ENCODE measurements at places on chromosomes 12 and 14. TPM values are rescaled to one million over a fixed set of nuclear protein-coding genes. Genes with fewer than 3 reads are reported as not detected.

DNA sequence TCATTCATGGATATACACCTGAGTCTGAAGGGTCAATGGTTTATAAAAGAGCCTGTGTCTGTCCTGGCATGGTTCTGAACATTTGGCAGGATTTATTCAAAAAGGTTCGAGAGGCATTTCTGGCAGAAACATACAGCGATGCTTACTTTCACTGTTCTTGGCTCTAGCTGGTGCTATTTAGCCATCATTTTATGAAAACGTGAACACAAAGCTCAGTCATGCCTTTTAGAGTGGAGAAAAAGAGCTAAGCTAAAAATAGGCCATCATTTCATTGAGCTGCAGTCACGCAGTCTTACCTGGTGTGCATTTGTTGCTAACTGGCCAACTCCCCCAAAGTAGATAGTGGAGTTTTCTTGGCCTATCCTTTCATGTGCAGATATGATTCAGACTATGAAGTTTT, 1209.5 kb downstream of the SLC16A7 start:
- DNase-seq, result no peak

GRCh38 chr14:88605594-88605993, 42.8 kb downstream of the ZC3H14 start:
- DNase-seq, result no peak

DNA sequence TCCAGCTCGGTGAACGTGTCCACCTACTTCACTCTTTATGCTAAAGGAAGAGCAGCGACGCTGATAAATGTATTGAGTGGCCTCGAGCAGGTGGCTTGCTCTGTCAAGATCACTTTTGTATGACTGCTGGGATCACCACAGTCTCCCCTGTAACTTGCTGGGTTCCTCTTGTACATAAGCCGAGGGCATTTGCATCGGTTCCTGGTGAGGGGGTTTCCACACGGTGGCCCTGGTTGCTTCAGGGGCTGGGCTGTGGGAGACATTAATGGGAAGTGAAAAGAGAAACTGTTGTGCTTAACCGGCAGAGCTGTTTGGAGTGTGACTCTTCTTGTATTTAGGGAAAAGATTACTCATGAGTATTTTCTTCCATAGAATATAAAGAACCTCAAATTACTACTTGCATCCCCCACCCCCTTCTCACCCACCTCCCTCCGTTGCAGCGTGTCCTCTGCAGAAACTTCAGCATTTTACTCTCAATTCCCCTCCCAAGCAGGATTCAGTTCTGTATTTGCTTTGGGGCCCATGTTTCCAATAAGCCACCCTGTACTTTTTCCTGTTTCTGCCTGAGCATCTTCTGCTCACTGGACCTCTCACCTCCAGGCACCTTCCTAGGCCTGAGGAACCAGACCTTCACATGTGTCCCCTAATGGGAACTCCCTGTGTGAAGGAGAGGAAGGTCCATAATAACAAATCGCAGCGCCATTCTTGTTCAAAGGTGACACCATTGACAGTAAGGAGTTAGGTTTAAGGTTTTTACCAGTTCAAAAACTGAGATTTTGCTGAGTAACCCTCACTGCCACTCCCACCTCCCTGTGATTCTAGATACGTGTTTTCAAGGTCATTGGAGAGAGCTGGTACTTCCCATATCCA, 187.0 kb downstream of the ETV6 start:
- no peak for DNase-seq

DNA sequence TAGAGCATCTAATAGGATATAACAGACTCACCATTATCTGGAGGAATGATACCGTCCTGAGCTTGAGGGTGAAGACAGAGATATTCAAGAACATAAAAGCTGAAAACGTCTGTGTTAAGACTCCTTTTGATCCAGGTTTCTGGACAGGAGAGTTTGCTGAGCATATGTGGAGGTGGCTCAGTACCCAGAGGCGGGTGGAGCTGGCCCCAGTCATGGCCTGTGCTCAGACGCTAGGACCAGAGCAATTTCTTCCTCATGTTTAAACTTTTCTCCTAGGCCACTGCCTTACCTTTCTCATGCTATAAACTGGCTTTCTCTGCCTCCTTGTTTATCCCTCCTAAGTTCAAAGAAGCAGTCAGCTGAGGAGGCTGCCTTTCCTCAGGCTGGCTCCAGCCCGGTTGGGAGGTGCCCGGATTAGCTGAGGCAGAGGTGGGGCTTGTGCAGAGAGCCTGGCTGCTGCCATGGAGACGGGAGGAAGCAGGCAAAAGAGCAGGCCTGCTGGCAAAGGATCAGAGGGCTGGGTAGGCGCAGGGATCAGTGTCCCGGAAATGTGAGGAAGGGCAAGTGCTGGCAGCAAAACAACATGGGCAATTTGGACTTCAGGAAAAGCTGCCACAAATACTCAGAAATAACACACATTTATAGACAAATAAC, 13.7 kb downstream of the COA8 start:
- peak; percentile 96 for DNase-seq

- DNase-seq, result no peak
These were observed 9.0 kb upstream of the CDH24 start for GRCh38 chr14:23066368-23066767.

GRCh38 chr14:75653563-75653962, 7.1 kb downstream of the ERG28 start:
- no peak for DNase-seq

DNA sequence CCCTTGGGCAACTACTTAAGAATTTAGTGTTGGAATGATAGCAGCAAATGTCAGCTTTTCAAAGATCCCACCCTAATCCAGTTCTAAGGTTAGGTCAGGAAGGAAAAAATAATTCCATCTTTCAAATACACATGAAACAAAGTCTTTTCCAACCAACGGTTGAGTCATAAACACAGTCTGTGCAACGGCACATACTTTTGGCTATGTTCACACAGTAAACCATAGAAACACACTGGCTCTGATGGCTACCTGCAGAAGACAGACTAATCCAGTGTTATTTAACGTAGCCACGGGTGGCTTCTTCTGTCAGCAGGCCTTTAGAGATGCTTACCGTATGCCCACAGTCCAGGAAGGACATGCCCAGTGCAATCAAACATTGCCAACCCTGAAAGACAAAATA, 35.7 kb downstream of the HIGD1C start:
- DNase-seq, result no peak

GRCh38 chr12:116194935-116195431, 82.5 kb downstream of the MED13L start:
- DNase-seq, result no peak

DNA sequence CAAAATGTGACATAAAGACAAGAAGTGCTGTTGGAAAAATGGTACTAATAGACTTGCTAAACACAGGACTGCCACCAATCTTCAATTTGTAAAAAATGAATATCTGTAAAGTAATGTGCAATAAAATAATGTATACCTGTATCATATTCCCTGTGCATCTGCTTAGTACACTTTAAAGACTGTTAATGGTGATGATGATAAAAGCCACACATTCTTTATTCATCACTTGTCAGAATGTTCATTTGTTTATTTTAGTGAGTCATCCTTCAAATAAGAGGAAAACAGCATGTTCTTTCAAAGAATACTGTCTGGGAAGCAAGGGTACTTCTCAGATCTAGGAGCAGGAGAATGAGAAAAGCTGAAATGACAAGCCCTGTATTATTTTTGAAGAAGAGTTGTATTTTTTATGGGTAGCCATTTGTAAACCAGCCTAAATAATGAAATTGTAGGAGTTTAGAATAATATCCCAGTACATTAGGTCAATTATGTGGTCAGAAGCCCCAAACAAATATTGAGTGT, 78.3 kb upstream of the PSMA6 start:
- no peak for DNase-seq

DNA sequence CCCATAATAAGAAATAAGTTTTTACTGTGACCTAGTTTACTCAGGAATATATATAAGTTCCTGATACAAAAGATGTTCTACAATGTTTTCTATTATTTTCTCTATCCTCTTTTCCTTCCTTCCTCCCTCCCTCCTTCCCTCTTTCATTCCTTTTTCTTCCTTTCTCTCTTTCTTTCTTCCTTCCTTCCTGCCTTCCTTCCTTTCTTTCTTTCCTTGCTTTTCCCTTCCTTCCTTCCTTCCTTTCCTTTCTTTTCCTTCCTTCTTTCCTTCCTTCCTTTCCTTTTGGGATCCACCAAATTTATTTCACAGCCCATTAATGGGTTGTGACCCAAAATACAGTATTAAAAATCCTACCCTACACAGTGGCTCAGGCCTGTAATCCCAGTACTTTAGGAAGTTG, 3.9 kb upstream of the VDR start:
- no peak for DNase-seq

DNA sequence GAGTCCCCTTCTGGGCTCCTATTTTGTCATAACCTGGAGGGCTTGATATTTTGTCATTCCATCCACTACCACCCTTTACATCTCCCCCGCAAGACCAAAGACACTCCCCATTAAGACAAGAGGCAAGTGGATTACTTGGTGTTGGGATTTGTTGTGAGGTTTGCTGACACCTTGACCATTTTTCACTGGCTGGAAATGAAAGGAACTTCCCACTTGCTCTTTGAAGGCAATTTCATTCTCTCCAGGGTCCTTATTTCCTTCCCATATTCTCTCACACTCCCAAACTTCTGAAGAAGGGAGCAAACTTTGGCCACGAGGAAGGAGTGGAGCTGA, 14.9 kb downstream of the AGAP2 start:
- DNase-seq, result no peak

DNA sequence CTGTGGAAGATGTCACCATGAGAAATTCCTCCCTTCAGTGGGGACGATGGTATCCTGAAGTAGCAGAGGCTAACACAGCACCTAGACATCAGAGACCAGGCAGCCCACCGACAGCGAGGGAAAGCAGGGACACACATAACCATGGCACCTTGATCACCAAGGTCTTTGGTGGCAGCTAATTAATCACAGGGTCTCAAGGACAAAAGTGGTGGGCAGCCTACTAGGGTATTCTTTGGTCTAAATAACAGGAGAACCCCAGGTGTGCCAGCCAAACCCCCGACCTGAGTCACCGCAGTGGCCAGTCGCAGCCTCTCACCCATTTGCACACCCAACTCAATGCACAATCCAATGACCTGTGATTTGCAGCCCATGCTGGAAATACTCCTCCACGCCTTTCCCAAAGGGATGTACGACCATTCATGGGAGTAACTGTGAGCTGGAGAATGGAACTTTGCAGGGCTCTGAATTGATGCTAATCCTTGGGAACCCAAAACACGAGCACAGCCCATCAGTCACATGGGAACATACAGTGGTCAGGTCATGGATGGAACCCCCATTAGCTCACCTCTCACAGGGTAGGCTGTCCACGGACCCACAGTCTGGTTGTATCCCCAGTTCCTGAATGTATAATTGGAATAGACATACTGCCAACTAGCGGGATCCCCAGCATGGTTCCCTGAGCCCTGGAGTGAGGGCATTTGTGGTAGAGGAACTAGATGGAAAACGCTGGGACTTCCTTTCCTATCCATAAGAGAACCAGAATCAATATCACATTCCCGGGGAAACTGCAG, 58.7 kb upstream of the C14orf180 start:
- no peak for DNase-seq

GRCh38 chr14:101961746-101962502, 2.4 kb upstream of the DYNC1H1 start:
- DNase-seq, result no peak

GRCh38 chr12:59980476-59980875, 384.6 kb downstream of the SLC16A7 start:
- DNase-seq, result no peak

GRCh38 chr12:30000401-30000800, 216.7 kb upstream of the TMTC1 start:
- DNase-seq, result no peak

GRCh38 chr14:22546722-22547071, 42.3 kb downstream of the DAD1 start:
- no peak for DNase-seq

DNA sequence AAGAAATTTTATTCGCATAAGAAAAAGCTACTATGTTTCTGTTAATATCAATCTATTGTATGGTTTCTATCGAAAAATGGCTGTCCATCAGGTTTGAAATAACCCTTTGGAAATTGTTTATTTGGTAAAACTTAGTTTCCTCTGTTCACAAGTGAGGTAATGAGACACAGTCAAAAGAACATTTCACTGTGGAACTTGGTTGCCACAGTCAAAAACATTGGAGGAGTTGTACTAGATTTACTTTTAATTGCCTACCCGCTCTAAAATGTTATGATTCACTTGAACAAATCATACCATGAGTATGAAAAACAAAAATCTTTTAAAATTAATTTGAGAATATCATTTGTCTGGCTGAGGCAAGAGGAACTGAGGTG, 46.5 kb downstream of the ITPR2 start:
- no peak for DNase-seq

- no peak for DNase-seq
These were observed 6.9 kb upstream of the NUDT14 start for GRCh38 chr14:105187935-105188524.

- DNase-seq, result no peak
These were observed 19.1 kb downstream of the LRTM2 start for GRCh38 chr12:1839464-1839863.

DNA sequence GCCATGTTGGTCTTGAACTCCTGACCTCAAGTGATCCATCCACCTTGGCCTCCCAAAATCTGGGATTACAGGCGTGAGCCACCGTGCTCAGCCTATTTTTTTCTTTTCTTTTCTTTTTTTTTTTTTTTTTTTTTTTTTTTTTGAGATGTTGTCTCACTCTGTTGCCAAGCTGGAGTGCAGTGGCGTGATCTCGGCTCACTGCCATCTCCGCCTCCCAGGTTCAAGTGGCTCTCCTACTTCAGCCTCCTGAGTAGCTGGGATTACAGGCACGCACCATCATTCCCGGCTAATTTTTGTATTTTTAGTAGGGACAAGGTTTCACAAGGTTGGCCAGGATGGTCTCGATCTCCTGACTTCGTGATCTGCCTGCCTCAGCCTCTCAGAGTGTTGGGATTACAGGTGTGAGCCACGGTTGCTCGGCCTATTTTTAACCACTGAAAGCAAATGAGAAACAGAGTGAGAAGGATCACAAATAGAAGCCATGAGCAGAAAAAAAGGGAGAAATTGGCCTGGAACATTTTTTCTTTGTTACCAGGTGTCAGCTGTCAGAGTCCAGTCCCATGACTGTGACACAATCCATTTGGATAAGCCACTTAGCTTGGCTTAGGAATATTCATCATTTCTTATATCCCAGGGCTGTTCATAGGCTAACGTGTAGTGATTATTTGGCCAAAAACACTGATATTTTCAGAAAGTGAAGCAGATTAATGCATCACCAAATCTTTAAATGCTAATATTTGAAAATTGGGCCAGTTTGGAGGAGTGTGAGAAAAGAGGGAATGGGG, 7.9 kb upstream of the NFKBIA start:
- no peak for DNase-seq

DNA sequence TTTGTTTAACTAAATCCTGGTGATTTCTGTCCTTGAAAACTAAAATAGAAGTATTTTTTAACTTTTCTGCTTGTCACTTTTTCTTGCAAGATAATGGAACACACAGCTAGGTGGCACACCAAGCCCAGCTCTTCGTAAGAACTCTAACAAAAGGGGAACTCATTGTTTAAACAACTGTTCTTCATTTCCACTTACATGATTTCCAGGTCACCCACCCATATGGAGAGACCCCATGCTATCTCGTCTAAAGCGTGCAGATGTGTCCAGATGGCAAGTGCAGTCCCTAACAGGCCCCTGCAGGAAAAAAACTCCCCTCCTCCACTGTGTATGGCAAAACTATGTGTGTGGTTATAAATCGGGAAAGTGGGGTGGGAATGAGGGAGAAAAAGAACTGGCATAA, 43.3 kb upstream of the NT5DC3 start:
- no peak for DNase-seq

- DNase-seq, result no peak
These were observed 340.2 kb downstream of the SEC23A start for GRCh38 chr14:38762845-38763244.

The COCH gene
- 6.2 TPM for total RNA-seq

The ANO2 gene
- not detected for total RNA-seq

The SLCO1C1 gene
- total RNA-seq, result not detected

The NELL2 gene
- total RNA-seq, result not detected

The PPP4R4 gene
- 0.23 TPM for total RNA-seq

The PCED1B gene
- total RNA-seq, result not detected

The SAMD15 gene
- total RNA-seq, result not detected

The MYF5 gene
- total RNA-seq, result not detected
